ENCODE measurements at places on chromosomes 6 and 20.
A peak's percentile ranks its signal among the peaks of the same experiment; 100 is the strongest.

DNA sequence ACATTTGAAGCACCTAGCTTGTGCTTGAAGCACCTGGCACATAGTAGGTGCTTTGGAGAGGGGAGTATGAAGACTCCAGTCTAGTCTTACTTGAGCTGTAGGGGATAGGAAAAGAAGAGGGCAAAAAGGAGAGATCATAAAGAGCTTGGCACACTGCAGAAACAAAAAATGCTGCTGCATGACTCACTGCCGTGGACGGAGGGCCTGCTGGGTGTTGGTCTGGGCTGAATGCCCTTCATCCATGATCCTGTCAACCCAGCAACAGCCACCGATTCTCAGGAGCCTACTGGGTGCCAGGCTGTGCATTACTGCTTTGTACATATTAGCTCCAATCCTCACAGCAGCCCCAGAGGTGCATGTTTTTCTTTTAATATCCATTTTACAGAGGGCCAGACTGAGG is 6.0 kb downstream of the PDYN start:
- no peak for DNase-seq

DNA sequence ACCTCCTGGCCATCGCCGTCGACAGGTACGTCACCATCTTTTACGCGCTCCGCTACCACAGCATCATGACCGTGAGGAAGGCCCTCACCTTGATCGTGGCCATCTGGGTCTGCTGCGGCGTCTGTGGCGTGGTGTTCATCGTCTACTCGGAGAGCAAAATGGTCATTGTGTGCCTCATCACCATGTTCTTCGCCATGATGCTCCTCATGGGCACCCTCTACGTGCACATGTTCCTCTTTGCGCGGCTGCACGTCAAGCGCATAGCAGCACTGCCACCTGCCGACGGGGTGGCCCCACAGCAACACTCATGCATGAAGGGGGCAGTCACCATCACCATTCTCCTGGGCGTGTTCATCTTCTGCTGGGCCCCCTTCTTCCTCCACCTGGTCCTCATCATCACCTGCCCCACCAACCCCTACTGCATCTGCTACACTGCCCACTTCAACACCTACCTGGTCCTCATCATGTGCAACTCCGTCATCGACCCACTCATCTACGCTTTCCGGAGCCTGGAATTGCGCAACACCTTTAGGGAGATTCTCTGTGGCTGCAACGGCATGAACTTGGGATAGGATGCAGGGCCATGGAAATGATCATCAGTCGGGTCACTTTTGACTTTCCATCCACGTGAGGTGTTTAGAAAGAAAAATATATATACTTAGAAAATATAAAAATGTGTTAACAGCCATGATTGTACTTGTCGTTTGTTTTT is 868 bp downstream of the MC3R start:
- DNase-seq, result no peak

DNA sequence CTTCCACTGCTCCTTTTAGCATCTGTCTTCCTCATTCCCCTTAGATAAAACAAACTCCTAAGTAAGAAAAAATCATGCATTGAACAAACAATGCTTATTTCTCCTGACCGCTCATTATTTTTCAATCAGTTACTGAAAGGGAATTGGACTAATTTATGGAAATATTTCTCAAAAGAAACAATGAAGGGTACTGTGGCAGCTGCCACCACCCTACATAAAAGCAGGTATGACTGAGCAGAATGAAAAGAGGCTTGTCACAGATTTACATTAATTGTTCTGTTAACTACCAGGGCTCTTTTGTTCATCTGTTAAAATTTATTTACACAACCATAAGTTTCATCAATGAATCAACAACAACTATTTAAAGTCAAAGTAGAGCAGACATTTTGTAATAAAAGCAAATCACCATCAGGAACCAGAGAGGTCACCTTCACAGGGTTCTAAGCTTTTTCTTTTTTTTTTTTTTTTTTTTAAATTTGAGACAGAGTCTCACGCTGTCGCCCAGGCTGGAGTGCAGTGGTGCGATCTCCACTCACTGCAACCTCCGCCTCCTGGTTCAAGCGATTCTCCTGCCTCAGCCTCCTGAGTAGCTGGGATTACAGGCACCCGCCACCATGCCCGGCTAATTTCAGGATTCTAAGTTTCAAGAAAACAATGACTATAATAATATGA is 204.0 kb downstream of the PTPRK start:
- DNase-seq, result no peak

GRCh38 chr6:16639684-16640480 is 121.4 kb downstream of the ATXN1 start:
- no peak for DNase-seq

- DNase-seq, result no peak
These were observed 27.9 kb upstream of the TMEM217 start for GRCh38 chr6:37285861-37286311.

GRCh38 chr6:89002523-89002922 is 39.1 kb upstream of the RNGTT start:
- no peak for DNase-seq

DNA sequence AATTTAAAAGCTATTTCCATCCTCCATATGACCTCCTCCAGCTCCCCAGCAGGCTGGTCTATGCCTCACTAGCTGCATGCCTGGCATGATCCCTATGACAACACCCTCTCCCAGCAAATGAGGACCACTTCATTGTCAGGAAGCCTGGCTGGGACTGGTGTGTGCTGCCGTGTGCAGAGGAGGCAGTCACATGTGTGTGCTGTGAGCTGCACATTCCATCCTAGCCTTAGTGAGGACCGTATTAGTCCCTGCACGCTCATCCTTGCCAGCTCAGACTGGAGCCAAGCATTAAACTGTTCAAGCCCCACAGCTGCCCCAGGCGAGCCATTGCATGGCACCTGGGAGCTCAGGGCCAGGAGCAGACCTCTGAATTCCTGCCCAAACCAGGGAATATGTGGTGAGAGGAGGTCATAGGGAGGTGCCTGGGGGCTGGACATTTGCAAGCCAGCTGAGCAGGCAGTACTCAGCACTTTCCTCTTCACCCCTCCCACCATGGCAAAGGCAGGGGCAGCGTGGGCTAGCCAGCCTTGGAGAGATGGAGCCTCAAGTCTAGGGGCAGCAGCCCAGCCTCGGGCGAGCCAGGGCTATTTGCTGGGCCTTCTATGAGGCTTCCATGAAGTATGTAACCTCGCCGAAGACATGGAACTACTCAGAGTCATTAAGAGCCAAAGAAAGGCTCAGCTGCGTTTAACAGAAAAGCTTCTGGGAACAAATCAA is 8.7 kb upstream of the CCN5 start:
- no peak for DNase-seq

- no peak for DNase-seq
These were observed 25.7 kb downstream of the BMP7 start for GRCh38 chr20:57240581-57241362.

GRCh38 chr6:124234801-124235200 is 431.1 kb downstream of the NKAIN2 start:
- peak; percentile 40 for DNase-seq

- no peak for DNase-seq
These were observed at the start of gene HLA-DQB1 for GRCh38 chr6:32666420-32667300. Gene HLA-DQB1 (minus strand): TSS chr6:32666657. CDS start chr6:32666607, 50 bp downstream.

GRCh38 chr6:89254569-89254968 is 37.4 kb upstream of the GABRR1 start:
- DNase-seq, result no peak

DNA sequence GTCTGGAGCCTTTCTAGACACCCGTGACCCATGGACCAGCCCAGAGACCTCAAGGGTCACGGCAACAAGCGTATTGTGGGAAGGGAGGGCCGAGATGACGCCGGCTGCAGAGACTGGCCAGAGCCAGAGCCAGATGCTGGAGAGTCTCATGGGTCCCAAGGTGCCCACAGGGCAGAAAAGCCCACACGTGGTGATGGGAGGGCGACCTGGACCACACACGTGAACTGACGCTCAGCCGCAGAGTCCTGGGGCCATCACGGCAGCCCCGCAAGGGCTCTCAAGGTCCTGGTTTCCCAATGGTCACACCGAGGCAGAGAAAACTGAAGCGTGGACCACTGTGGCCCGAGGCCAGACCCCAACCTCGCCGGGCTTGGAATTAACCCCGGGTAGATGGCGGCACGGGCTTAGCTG is 92.6 kb downstream of the YTHDF1 start:
- no peak for DNase-seq
